ENCODE measurements at places on chromosomes 6 and 20. TPM values are rescaled to one million over a fixed set of nuclear protein-coding genes. Genes with fewer than 3 reads are reported as not detected.

DNA sequence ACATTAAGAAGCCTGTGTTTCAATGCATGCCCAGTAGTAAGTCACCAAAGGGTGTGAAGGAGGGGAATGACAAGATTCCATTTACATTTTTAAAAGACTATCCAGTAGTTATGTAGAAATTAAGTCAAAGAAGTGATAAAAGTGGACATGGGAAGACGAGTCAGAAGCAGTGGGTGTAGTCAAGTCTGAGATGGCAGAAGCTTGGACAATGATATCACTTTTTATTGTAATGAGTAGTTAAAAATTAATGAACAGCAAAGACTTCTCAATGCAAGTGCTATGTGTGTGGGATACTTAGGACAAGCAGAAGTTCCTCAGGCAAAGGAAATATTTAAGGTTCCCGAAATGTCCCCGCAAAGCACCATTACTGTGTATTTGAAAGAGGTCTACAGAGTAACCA lies 156.0 kb downstream of the DST start:
- no peak for DNase-seq

The PCIF1 gene
- 79.6 TPM for total RNA-seq

- no peak for DNase-seq
Observed at GRCh38 chr6:28875191-28875747, 48.5 kb downstream of the TRIM27 start.

- no peak for DNase-seq
Observed at GRCh38 chr6:145045582-145045981, 689.7 kb downstream of the EPM2A start.

- no peak for DNase-seq
Observed at GRCh38 chr6:94341173-94341572, 921.8 kb upstream of the EPHA7 start.

DNA sequence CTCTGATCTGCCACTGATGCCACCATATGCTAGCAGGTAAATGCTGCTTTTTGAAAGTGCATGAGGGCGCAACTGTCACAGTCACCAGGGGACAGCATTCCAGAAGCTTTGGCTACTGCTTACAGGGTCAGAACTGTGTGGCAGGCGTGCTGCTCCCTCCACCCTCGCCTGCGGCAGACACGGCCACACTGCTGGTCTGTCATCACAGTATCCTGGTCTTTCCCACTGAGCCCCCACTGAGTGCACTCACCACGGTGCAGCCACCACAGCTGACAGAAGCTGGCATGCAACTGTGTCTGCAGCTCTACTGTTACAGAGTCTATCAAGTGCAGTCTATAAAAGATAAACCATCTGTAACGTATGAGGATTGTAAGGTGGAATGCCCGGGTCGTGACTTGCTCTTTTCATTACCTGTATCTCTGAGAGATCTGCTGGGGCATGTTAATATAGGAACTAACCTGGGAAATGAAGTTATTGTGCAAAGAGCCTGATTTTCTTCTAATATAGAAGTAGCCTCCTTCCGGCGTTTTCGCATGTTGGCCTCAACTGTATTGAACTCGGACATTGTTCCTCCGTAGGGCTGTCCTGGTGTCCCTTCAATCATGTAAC lies 24.5 kb downstream of the GCLC start:
- DNase-seq: no peak

GRCh38 chr6:56949265-56949664 lies 5.6 kb upstream of the BEND6 start:
- DNase-seq: no peak

The C20orf144 gene
- 0.24 TPM for total RNA-seq

- no peak for DNase-seq
Observed at GRCh38 chr6:43500921-43501320, 9.2 kb downstream of the LRRC73 start.
